ENCODE measurements at places on chromosomes 2 and 18. TPM values are rescaled to one million over a fixed set of nuclear protein-coding genes. Genes with fewer than 3 reads are reported as not detected.

The CLHC1 gene
- total RNA-seq, result 4.0 TPM

The CPO gene
- not detected for total RNA-seq

The DES gene
- 0.80 TPM for total RNA-seq

The MSTN gene
- not detected for total RNA-seq

The HOXD12 gene
- not detected for total RNA-seq

The NETO1 gene
- not detected for total RNA-seq

The LNPK gene
- total RNA-seq, result 20.8 TPM

The NDC80 gene
- 38.8 TPM for total RNA-seq

The LYG1 gene
- 0.21 TPM for total RNA-seq

The GPR17 gene
- not detected for total RNA-seq

The UCN gene
- total RNA-seq, result 2.0 TPM

The ERFE gene
- total RNA-seq, result not detected

The RAX gene
- total RNA-seq, result not detected

The POMC gene
- 6.2 TPM for total RNA-seq

The IDH1 gene
- total RNA-seq, result 46.4 TPM

The RAPH1 gene
- total RNA-seq, result 0.21 TPM

The KCNK3 gene
- total RNA-seq, result 0.13 TPM

The TANC1 gene
- 0.48 TPM for total RNA-seq

The TEKT4 gene
- total RNA-seq, result 0.13 TPM

The TBR1 gene
- not detected for total RNA-seq

The STARD6 gene
- total RNA-seq, result 0.33 TPM

The TMEM87B gene
- 12.8 TPM for total RNA-seq

Measured in GM12878 (cell line).